ENCODE measurements at places on chromosomes 3 and 15.

- no peak overlapping the region for H3K4me3 ChIP-seq
- no peak for DNase-seq
- peaks cover 4% of the 10 kb centered on the region for H3K36me3 ChIP-seq
- no peaks in the 10 kb centered on the region for H3K4me1 ChIP-seq
- no peaks in the 10 kb centered on the region for H3K27me3 ChIP-seq
These were observed 38.5 kb downstream of the SMAD3 start for GRCh38 chr15:67103869-67104268.

GRCh38 chr15:55993111-55993803, at the start of gene NEDD4:
TSS of gene NEDD4 (minus strand) at chr15:55993612. CDS start at chr15:55993555, 57 bp downstream.
- H3K27ac ChIP-seq: peak within 1 kb of the TSS; percentile 87
- H3K4me1 ChIP-seq: peaks cover 22% of the 10 kb centered on the region
- H3K27me3 ChIP-seq: peaks cover 14% of the 10 kb centered on the region
- peak within 1 kb of the TSS; percentile 91 for H3K4me3 ChIP-seq
- H3K36me3 ChIP-seq: peaks cover 2% of the 10 kb centered on the region

DNA sequence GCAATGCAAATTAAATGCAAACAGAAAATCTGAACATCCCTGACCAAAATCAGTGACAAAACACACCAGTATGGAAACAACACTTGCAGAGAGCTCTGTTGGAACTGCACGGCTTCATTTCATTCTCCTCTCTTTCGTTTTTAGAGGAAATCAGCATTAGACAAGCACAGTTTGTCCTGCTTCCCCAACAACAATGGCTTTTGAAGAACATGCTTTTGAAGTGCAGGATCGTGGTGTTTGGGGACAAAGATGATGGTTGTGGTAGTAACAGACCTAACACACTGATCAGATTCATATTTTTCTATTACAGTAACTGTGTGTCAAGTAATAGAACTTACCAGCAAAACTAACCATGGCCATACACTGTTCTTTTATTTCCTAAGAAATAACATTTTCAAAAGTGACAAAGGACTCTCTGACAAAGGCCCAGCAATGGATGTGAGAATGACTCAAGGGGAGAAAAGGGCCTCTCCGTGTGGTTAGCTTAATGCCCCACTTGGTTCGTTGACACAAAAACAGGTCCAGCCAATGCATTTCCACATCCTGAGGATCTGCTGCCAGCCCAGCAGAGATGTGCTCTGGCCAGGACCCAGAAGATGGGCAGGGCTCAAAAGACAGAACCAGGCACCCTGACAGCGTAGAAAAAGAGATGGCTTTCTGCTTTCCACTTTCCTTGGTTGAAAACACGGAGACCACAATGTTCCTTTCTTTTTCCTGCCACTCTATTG, 84.1 kb downstream of the CCNL1 start:
- H3K4me3 ChIP-seq: peak overlapping the region; percentile 15
- no peak for DNase-seq
- peaks cover 6% of the 10 kb centered on the region for H3K27me3 ChIP-seq
- no peak overlapping the region for H3K27ac ChIP-seq
- H3K36me3 ChIP-seq: no peaks in the 10 kb centered on the region

DNA sequence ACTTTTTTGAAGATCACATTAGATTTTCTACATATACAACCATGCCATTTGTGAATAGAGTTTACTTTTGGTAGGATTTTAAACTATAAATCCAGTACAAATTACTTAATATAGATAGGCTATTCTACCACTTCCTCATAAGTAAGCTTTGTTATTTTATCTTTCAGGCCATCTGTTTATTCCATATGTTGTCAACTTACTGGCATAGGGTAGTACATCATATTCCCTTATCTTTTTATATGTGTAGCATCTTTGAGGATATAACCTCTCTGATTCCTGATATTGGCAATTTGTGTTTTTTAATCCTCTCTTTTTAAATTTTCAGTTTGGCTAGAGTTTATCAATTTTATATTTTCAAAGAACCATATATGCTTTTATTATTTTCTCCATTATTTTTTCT, 515.4 kb downstream of the DIPK2A start:
- no peak for DNase-seq
- H3K36me3 ChIP-seq: no peaks in the 10 kb centered on the region
- H3K4me1 ChIP-seq: no peaks in the 10 kb centered on the region
- no peaks in the 10 kb centered on the region for H3K27me3 ChIP-seq
- no peak overlapping the region for H3K27ac ChIP-seq

GRCh38 chr3:134608771-134609435, 41.9 kb downstream of the KY start:
- no peak for DNase-seq
- no peak overlapping the region for H3K4me3 ChIP-seq
- no peak overlapping the region for H3K27ac ChIP-seq
- H3K27me3 ChIP-seq: peaks cover 8% of the 10 kb centered on the region
- no peaks in the 10 kb centered on the region for H3K36me3 ChIP-seq
- no peaks in the 10 kb centered on the region for H3K4me1 ChIP-seq

DNA sequence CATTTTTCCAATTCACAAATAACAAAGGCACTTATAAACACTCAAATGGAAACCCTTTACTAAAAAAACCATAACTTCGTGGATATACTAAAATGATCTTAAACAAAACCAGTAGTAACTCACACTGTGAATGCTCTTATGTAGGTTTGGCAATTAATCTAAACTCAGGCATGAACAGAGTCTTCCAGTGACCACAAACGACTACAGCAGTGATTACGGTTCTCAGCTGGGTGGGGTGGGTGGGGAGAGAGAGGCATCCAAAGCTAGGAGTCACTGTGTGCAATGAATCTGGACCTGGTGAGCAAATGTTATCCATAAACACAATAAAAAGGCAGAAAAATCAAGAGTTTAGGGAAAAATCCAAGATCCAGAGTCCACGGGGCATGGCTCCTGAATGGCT, 21.3 kb downstream of the SLC12A8 start:
- H3K27me3 ChIP-seq: peaks cover 14% of the 10 kb centered on the region
- peaks cover 12% of the 10 kb centered on the region for H3K4me1 ChIP-seq
- no peak overlapping the region for H3K4me3 ChIP-seq
- H3K36me3 ChIP-seq: no peaks in the 10 kb centered on the region
- DNase-seq: no peak

DNA sequence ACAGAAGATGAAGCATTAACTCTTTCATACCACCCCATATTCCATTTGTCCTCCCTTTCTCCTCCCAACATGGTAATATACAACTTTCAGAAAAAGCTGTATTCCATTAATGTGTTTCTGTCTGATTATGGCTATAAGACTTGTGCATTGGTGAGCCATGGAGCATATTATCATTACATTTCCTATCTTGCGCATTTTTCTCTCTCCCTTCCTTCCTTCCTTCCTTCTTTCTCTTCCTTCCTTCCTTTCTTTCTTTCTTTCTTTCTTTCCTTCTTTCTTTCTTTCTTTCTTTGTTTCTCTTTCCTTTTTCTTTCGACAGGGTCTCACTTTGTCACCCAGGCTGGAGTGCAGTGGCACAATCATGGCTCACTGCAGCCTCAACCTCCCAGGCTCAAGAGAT, 25.5 kb upstream of the PDE8A start:
- H3K27me3 ChIP-seq: peaks cover 27% of the 10 kb centered on the region
- no peaks in the 10 kb centered on the region for H3K36me3 ChIP-seq
- no peak for DNase-seq
- H3K27ac ChIP-seq: no peak overlapping the region

DNA sequence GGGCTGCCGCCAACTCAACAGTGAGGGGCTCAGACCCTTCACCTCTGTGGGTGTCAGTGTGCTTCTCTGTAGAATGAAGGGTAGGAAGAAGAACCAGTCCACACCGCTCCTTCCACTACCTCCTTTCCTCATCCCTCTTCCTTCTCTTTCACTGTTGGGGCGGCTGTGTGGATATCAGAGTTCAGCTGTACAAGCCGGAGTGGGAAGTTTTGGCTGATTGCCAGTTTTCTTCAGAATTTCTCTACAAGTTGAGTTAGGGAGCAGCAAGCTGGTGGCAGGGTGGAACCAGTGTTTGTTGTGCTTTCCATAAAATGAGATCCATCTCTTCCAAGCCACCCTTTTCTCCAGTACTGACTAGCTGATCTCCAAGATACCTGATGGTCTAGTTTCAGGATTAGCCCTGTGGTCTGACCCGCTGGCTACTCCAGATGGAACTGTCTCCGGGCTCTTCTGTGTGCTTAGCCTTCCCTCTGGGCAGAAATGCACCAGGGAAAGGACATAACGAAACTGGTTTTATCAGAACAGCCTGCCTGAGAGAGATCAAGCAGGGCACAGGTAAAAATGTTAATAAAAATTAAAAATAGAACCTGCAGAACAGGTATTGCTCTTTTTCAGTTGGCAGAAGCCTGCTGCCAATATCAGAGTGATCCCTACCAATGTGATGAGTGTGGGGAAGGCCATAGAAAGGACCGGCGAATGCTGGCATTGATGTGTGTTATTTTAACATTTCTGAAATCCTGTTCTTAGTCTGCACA, 169.9 kb upstream of the TSC22D2 start:
- H3K4me3 ChIP-seq: no peak overlapping the region
- no peak overlapping the region for H3K27ac ChIP-seq
- H3K4me1 ChIP-seq: no peaks in the 10 kb centered on the region
- no peak for DNase-seq

GRCh38 chr3:82100378-82100777, 338.9 kb upstream of the GBE1 start:
- no peaks in the 10 kb centered on the region for H3K4me1 ChIP-seq
- H3K27me3 ChIP-seq: no peaks in the 10 kb centered on the region
- no peak overlapping the region for H3K27ac ChIP-seq
- H3K4me3 ChIP-seq: no peak overlapping the region

DNA sequence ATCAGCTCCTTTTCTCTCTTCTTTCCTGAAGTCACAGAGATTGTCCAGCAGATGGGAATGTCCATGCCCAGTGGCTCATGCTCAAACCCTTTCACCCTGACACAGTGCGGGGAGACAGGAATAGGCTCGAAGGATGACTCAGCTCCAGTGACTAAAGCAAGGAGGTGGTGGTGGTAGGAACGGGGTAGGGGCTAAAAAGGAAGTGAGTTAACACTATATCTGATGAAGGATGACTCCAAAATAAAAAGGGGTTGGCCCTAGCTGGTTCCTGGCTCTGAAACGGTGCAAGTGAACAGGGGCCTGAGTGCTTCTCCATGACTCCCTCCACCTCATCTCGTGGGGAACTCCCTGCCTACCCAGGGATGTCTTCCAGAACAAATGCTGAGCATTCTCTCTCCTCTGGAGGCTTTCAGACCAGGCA, 167.4 kb upstream of the LPP start:
- no peaks in the 10 kb centered on the region for H3K27me3 ChIP-seq
- peak overlapping the region; percentile 56 for H3K4me3 ChIP-seq
- peaks cover 63% of the 10 kb centered on the region for H3K4me1 ChIP-seq
- no peaks in the 10 kb centered on the region for H3K36me3 ChIP-seq

DNA sequence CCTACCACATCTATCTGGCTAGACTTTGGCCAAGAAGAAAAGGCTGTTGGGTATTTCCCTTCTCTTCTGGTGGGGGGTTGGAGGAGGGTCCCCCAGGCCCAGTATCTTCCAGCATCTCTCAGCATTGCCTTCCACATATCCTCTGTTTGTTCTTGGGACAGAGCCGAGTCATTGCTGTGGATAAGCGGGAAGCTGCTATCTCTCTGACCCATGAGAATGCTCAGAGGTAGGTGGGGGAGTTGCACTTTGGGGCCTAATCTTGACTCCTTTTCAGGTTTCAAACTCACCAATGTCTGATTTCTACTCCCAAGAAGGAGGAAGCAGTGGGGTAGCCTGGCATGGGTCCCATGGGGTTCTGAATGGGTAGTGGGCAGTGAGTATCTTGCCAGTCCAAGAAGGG, 8.0 kb downstream of the HEMK1 start:
- H3K27me3 ChIP-seq: no peaks in the 10 kb centered on the region
- no peak for DNase-seq
- no peak overlapping the region for H3K4me3 ChIP-seq
- peaks cover 86% of the 10 kb centered on the region for H3K4me1 ChIP-seq
- H3K36me3 ChIP-seq: peaks cover 18% of the 10 kb centered on the region

DNA sequence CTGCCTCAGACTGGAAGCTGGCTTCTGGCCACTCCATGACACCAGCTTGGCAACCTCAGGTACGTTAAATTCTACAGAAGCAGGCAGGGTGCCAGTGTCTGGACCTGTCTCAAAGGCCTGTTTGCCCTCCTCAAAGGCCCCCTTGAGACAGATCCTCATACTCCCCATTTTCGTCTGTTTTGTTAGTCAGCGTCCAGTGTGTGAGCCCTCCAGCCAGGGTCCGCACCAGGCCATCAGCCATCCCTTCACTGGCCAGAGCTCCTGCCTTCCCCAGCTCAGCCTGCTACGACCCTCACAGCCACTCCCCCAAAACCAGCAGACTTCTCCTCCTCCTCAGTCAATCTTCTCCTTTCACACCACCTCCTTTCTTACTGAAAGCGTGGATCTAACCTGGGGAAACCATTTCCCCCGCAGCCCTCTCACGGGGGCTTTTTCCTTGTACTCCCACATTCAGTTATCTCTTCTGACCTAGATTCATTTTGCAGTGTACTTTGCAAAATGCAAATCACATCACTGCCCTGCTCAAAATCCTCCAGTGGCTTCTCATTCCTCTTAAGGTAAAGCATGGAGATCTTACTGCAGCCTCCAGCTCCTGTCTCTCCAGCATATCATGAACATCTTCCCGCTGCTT, 66.1 kb upstream of the CTDSPL start:
- DNase-seq: no peak
- H3K36me3 ChIP-seq: no peaks in the 10 kb centered on the region
- H3K4me3 ChIP-seq: no peak overlapping the region
- no peaks in the 10 kb centered on the region for H3K27me3 ChIP-seq

- no peaks in the 10 kb centered on the region for H3K4me1 ChIP-seq
- no peak for DNase-seq
- no peak overlapping the region for H3K4me3 ChIP-seq
- H3K27me3 ChIP-seq: peaks cover 7% of the 10 kb centered on the region
- H3K36me3 ChIP-seq: no peaks in the 10 kb centered on the region
These were observed 110.4 kb upstream of the CFAP20DC start for GRCh38 chr3:59160133-59160746.

DNA sequence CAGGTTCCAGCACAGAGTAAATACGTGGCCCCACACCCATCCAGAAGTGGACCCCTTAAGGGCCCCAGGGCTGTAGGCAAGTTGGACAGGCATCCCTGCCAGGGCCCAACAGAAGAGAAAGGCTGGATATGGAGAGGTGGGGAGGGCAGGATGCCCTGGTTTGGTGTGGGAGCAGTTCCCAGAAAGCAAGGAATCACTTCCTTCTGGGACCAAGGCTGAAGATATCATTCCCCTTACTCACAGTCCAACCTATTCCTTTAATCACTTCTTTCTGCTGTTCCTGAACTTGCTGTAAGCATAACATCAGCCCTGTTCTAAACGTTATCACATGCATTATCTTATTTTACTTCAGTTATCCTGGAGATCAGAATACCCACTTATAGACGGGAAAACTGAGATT, 6.1 kb upstream of the MESP2 start:
- no peaks in the 10 kb centered on the region for H3K27me3 ChIP-seq
- no peak for DNase-seq
- H3K4me1 ChIP-seq: no peaks in the 10 kb centered on the region
- H3K4me3 ChIP-seq: no peak overlapping the region
- H3K36me3 ChIP-seq: no peaks in the 10 kb centered on the region

Measured in activated T-cell treated with anti-CD3 and anti-CD28 coated beads, Interleukin-2, amount 50 U/mL, for 72 hours (primary cell).